ENCODE measurements at places on chromosomes 6 and 20.

GRCh38 chr6:30042476-30042875 lies 18.6 kb upstream of the POLR1H start:
- no peak for DNase-seq

DNA sequence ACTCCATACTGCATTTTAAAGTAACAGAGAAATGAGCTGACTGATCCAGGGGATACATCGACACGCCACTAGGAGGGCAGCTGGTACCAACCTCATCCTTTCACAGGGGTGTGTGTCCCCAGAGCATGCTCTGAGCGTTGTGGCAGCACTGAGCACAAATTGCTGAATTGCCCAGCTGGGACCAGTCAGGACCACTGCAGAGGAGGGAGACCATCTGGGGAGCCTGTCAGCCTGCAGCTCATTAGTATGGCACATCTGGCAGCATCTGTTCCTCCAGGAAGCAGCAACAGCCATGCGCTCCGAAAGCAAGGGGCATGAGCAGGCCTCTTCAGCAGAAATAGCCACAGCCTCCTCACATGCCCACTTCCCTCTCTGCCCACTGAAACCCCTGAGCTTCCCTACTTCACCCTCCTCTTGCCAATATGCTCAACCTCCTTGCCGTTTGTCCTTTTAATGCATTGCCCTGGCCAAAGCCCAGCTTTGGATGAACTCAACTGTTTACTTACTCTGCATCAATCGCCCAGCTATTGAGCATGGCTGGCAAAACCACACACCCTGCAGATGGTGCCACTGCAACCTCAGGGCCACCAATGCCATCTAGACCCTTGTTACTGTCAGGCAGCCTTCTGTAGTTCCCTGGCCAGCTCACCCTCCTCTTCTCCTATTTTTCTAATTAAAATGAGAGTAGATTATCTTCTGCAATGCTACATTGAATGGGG lies 77.6 kb upstream of the NEDD9 start:
- DNase-seq, result no peak

DNA sequence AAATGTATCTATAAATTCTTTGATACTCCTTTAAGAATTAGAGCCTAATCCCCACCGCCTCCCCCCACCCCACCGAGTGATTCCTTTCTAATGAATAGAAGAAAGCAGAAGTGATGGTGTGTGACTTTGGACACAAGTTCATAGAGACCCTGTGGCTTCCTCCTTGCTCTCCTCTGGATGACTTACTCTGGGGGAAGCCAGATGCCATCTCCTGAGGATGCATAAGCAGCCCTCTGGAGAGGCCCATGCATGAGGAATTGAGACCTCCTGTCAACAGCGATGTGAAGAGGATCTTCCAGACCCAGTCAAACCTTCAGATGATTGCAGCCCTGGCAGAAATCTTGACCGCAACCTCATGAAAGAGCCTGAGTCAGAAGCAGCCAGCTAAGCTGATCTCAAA lies 21.1 kb downstream of the AHCY start:
- no peak for DNase-seq

- DNase-seq, result no peak
These were observed 286.6 kb downstream of the TENT5A start for GRCh38 chr6:81465859-81466258.

DNA sequence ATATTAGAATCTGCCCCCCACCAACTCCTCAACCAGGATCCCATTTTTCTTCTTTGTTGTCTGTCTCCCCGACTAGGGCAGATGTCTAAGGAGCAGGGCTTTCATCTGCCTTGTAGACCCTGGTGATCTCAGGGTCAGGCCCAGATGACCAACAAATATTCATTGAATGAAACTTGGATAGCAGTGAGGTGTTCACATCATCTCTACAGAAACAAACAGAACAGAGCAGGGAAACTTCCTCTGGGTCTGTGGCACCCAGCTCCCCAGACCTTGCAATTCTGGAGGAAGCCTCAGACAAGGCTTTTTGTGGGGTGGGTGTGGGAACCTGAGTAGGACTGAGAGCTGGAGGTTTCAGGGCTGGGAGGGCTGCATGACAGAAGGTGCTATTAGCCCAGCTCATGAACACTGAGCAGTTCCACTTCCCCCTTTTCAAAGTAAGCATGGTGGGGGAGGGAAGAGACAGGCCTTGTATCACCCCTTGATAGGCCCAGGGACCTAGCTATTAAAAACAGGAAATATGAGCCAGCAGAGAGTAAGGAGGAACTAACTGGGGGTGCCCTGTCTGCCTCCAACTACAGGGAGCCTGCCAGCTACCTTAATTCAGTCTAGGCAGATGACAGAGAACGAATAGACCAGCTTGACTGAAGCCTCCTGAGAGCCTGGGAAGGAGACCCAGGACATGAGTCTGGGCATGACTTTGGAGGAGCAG lies 37.3 kb upstream of the TOP1 start:
- DNase-seq, result no peak

DNA sequence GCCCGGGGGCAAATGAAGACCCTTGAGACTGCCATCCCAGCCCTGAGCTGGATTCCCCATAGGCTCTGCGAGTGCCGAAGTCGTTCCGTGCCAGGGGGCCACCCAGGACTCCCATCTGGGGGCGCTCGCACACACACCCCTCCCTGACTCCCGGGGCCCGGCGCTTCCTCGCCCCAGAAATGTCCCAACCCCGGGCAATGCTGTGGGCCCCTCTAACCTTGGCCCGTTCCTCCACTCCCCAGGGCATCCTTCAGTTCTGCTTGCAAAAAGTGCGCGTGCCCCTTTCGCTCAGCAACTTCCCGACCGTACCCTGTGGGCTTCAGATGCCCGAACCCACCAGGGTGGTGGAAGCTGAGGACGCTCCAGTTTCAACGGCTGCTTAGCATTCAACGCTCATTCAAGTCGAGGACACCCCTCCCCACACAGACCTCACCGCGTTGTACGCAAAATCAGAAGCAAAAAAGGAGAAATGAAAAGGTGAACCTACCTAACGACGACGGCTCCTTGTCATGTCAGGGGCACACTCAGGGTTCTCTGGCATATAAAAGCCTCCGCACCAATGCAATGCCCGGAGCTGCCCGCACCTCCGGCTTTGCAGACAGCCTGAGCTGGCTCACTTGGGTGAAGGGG lies 25.3 kb downstream of the RIPOR2 start:
- no peak for DNase-seq

- no peak for DNase-seq
These were observed 48.2 kb upstream of the FOXP4 start for GRCh38 chr6:41497994-41498393.

DNA sequence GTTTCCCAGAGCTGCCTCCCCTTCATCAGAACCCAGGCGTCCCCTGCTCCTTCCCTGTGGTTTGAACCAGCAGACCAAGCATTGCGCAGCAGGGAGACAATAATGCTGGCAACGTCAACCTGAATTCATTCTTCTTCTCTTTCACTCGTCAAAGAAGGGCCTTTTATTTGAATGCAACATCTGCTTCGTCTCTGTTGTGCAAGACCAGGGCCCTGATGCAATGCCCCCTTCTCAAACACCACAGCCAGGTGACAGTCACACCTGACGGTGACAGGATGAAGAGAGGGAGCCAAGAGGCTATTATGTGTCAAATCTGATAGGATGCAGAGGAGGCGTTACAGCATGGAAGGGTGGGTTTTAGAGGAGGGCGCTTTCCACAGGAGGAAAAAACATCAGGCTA lies 8.0 kb downstream of the INSM1 start:
- DNase-seq, result no peak

- DNase-seq, result no peak
These were observed 69.2 kb downstream of the PLEKHG1 start for GRCh38 chr6:150668900-150669302.

GRCh38 chr20:22692119-22692475 lies 107.7 kb upstream of the FOXA2 start:
- no peak for DNase-seq

DNA sequence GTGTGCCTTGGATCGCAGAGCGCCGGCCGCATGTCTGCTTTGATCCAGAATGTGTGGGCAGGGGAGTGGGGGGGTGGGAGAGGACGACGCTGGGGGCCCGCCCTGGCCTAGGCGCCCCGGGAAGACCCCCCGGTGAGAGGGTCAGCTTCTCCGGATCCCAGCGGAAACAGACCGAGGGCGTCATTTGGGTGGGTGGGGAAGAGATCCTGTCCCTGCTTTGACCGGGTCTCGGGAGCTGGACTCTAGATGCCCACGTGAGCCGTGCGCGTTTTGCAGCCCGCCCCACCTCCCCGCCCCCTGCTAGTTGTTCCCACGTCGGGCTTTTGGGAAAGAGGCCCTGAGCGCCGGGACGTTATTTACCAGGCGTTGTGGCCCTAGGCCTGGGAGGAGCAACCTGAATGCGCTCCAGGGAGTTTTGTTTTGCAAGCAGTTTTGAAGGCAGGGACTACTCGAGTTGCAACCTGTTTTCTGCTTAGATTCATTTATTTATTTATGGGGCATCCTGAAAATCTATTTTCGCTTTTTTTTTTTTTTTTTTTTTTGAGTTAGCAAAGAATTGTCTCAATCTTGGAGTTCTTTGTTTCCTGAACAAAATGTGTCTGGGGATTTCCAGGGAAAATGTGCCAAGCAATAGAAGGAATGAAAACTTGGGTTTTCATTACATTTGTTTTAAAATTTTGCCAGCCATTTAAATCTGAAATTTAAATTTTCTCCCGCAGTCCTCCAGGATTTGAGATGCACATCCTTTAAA lies 1.6 kb downstream of the DSP start:
- DNase-seq, result no peak

- DNase-seq, result no peak
These were observed 173.9 kb upstream of the TFAP2D start for GRCh38 chr6:50539447-50539846.

DNA sequence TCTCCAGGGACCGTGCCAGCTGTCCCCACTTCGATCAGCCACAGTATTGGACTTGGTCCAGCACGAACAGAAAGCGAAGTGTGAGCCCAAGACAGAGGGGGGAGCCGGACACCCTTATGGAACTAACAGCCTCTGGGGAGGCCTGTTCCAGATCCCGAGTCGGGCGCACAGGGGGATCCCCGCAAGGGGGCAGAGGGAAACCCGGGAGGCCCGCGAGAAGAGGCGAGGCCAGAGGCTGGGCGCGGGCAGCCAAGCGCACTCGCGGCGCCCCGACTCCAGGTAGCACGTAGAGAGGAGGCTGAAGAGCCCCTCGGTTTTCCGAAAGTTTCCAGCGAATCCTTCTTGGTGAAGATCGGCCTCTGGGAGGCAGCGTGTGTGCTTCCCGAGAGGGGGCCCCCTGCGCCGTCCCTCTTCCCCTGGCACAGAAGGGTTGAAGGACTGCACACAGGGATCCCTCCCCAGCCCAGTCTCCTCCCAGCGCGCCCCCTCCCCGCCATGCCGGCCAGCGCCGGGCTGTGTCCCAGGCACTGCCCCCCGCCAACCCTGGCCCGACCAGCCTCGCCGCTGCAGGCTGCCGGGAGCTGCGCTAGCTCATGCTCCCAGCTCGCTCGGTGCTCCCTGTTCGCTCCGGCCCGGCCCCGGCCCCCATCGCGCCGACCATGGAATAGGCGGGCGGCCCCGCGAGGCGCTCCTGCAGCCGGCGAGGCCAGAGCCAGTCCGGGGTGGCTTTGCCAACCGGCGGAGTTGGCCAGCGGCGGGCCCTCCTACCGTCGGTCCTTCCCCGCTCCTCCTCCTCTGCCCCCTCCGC lies 577 bp upstream of the SLC24A3 start:
- DNase-seq, result no peak

DNA sequence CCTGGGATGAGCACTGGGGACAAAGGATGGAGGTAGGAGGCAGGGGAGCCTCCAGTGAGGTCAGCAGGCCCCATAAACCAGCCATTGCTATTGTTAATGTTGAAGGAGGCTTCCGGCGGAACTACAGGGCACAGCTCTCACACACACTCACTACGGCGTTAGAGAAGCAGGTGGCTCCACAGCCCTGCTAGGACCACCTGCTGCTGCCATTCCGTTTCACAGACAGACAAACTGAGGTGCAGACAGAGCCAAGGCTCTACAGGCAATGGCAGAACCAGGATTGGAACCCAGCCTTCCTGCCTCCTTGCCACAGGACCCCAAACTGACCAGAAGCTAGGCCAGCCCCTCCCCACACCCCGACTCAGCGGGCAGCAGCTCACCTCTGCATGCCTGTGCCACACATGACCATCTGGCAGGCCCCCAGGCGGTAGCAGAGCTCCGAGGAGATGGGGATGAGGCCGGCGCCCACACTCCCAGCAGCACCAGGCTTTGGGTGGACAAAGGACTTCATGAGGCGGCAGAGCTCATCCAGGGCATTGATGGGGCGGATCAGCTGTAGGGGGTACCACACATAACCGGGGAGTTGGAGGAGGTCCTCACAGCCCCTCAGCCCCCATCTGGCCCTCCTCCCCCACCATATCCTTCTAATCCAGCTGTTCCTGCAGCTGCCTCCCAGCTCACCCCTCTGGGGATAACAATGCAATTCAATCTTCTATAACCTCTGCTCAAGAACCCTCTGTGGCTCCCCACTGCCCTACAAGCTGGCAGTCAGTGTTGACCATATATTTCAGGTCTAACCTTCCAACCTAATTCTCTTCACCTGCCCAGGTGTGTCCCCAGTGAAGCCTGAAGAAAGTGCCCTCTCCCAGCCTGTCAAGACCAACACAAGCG lies 198.5 kb downstream of the PREX1 start:
- no peak for DNase-seq

GRCh38 chr20:37119356-37120036 lies 23.7 kb upstream of the RBL1 start:
- no peak for DNase-seq

- DNase-seq, result no peak
These were observed 24.9 kb downstream of the KIF13A start for GRCh38 chr6:17962436-17963031.

- DNase-seq, result no peak
These were observed 7.3 kb upstream of the RAET1L start for GRCh38 chr6:150032598-150032997.

GRCh38 chr20:25592135-25592852 lies 7.0 kb upstream of the NINL start:
- no peak for DNase-seq

DNA sequence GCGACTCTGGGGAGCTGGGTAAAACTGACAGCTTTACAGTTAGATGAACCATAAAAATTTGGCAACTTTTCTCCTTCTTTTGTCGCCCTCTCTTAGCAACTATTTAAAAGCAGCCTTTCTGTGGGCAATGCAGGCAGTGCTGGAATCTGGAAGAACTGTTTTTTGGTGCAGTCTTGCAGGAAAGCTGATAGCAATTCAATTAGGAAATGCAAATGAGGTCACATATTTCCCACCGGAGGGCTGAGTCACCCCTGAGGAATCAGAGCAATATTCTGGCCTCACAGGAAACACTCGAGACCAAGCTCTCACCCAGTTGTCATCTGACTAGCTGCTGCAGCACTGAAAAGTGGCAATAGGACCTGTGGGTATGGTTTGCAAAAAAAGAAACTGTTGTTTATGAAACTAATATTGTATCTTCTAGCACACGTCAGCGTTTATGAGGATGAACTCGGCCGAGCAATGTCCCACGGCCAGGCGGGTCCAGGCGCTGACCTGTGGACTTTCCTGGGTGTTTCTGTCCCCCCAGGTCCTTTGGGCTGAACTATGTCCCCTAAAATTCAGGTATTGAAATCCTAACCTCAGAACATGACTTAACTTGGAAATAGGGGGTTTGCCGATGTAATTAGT lies 312.3 kb downstream of the TAF4 start:
- DNase-seq, result no peak

GRCh38 chr6:5610640-5611039 lies 349.3 kb downstream of the FARS2 start:
- no peak for DNase-seq

GRCh38 chr20:49216991-49217578 lies 2.1 kb upstream of the DDX27 start:
- DNase-seq, result peak; percentile 89
